ENCODE measurements at places on chromosomes 2 and 18. TPM values are rescaled to one million over a fixed set of nuclear protein-coding genes. Genes with fewer than 3 reads are reported as not detected.

SPC25 gene
- total RNA-seq = 0.93 TPM

- no peak overlapping the region for H3K4me3 ChIP-seq
- H3K36me3 ChIP-seq = peaks cover 6% of the 10 kb centered on the region
- no peaks in the 10 kb centered on the region for H3K27me3 ChIP-seq
- no peak for DNase-seq
- no peaks in the 10 kb centered on the region for H3K4me1 ChIP-seq
Measured at GRCh38 chr2:33371304-33372090, 105.0 kb upstream of the RASGRP3 start.

DNA sequence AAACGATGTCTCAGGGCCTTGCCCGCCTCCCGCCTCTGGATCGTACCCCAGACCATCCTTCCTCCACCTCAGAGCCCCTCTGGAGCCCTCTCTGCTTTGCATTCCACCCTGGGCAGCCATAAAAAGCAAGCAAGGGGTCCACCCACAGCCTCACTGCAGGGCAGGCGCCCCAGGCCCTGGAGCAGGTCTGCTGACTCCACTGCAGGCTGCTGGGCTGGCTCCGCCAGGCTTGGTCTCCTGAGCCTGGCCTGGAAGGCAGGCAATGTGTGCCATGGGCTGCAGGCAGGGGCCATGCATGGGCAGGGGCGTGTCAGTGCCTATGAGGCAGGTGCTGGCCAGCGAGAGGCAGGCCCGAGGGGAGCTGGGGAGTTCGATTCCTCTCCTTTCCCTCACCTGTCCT is 186.0 kb downstream of the ANKRD30B start:
- no peaks in the 10 kb centered on the region for H3K4me1 ChIP-seq
- H3K36me3 ChIP-seq = no peaks in the 10 kb centered on the region
- no peak overlapping the region for H3K4me3 ChIP-seq
- H3K27me3 ChIP-seq = no peaks in the 10 kb centered on the region
- no peak overlapping the region for H3K27ac ChIP-seq
- no peak for DNase-seq

DNA sequence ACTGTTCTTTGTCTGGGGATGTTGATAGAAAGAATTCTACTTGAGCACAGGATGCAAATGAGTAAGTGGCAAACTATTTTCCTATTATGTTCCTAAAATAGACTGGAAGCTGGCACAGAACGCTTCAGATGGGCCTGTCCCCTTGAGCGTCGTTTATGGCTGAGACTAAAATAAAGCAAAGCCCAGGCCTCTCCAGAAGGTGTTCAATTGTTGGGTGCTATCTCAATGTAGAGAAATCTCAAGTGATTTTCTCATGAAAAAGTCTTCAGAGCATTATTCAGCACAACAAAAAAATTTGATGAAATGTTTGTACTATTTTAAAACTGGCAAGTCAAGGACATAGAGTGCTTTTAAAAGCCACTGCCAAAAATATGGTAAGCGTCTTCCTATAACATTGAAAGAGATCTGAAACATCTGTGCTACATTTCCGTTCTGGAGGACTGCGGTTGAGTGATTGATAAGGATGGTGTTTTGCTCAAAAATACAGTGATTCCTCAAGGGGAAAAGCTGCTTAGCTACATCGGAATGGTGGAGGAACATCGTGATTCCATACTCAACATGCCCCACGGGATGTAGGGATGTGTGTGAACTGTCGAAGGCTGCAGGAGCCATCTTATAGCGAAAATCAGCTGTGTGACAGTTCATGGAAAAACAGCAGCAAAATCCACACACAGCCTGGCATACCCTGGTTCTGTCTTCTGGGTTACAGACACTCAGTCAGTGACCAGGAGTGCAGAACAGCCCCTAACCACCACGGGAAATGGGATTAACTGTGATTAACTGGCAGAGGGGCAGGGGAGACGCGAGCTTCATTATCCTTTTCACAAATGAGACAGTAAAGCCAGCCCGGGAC is 10.4 kb upstream of the LRRFIP1 start:
- no peaks in the 10 kb centered on the region for H3K36me3 ChIP-seq
- H3K27me3 ChIP-seq = no peaks in the 10 kb centered on the region
- DNase-seq = no peak
- H3K4me1 ChIP-seq = no peaks in the 10 kb centered on the region
- peak overlapping the region; percentile 87 for H3K27ac ChIP-seq
- no peak overlapping the region for H3K4me3 ChIP-seq

- DNase-seq = no peak
- no peak overlapping the region for H3K27ac ChIP-seq
- H3K36me3 ChIP-seq = no peaks in the 10 kb centered on the region
- H3K27me3 ChIP-seq = no peaks in the 10 kb centered on the region
- no peaks in the 10 kb centered on the region for H3K4me1 ChIP-seq
Measured at GRCh38 chr18:43931439-43931838, 654.1 kb upstream of the SYT4 start.

SERPINB4 gene
- total RNA-seq = not detected

DNA sequence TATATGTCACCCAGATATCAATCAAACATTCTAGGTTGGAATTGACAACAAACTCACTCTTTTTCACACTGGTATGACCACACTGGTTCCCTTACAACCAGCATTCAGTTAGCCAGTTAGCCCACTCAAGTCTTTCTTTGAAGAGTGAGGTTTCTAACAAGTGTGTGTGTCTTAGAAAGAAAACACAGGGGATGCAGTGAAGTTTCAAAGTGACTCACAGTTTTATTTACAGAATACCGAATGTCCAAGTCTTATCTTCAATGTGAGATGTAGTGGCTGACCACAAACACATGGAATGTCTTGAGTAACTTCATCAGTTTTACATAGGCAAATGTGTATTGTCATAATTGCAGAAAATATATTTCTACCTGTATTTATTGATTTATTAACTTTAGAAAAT is 274.7 kb upstream of the HNMT start:
- no peaks in the 10 kb centered on the region for H3K4me1 ChIP-seq
- H3K27me3 ChIP-seq = no peaks in the 10 kb centered on the region
- DNase-seq = no peak
- no peak overlapping the region for H3K27ac ChIP-seq
- H3K36me3 ChIP-seq = no peaks in the 10 kb centered on the region
- H3K4me3 ChIP-seq = no peak overlapping the region

DNA sequence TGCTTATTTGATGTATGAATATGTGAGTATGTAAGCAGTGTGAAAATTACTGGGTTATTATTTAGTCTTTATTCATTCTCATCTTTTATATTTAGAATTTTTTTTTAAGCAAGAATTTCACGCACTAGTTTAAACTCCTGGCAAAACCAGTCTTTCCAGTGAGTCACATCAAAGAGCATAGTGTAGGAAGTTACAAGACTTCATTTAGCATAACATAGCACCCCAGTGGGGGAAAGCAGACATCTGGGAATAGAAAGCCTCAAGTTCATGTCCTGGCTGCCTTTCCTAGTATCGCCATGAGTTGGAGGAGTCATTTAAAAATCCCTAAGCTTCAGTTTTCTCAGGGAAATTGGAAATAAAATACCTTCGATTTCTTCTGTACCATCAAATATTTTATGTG is 408.3 kb downstream of the NUP35 start:
- no peak overlapping the region for H3K4me3 ChIP-seq
- no peak for DNase-seq
- H3K36me3 ChIP-seq = no peaks in the 10 kb centered on the region
- H3K27ac ChIP-seq = no peak overlapping the region

MDH1 gene
- total RNA-seq = 84.9 TPM

- H3K27me3 ChIP-seq = no peaks in the 10 kb centered on the region
- no peaks in the 10 kb centered on the region for H3K4me1 ChIP-seq
- H3K36me3 ChIP-seq = no peaks in the 10 kb centered on the region
- peak; percentile 39 for DNase-seq
- H3K4me3 ChIP-seq = peak overlapping the region; percentile 70
Measured at GRCh38 chr2:1742301-1742680, 2.0 kb downstream of the PXDN start.
